ELR (cell line): ENCODE measurements at places on chromosomes 6 and 20.

DNA sequence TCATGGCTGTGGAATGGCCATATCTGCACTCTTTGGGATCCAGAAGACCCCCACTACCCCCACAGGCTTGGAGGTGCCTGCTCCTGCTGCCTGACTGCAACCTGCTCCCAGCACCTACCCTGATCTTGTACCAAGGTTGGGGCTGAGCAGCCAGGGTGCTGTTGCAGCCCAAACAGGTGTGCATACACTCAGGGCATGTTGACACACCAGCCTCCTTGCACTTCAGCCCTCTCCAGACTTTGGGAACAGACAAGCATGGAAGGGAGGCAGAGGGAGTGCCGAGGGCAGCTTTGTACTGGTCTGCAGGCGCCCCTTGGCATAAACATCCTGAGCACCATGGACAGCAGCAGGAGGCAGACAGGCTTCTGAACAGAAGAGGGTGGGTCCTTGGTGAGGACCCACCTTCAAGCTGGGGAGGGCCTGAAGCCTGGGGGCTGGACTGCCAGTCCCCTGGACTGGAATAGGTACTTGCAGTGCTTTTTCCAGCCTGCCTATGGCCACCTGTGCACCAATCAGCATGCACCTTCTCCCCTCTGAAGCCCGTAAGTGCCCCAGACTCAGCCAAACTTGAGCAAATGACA lies 1675.8 kb downstream of the HACE1 start:
- peak; percentile 3 for DNase-seq

DNA sequence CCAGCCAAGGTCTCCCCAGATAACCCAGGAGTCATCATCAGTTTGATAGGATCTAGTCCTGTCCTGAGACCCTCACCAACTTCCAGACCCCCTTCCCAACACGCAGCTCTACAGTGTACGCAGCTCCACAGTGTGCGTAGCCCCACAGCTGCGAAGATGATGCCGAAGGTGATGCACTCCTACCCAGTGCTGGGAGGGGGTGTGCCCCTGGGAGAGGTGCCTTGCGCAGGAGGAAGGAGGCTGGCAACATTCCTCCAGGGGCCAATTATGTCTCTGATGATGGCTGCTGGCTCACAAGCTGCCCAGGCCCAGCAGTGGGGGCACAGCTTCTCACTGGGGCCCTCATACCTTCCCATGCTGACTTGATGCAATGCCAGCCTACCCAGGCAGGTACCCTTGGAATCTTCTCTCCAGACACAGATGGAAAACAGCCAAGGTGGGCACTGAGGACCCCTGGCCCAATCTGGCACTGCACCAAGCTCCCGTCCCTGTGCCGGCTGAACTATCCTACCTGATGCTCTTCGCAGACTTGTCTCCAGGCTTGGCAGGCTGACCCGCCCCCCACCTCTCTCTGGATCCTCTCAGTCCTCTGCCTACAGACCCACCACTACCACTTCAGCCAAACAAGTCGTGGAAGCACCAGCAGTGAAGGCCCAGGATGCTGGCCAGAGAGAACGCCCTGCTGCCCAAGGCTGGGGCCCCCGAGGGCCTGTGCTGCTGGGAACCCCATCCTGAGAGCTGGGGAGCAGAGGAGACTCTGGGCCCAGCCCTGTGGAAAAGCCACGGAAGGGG lies 1.4 kb downstream of the ZNF512B start:
- no peak for DNase-seq

DNA sequence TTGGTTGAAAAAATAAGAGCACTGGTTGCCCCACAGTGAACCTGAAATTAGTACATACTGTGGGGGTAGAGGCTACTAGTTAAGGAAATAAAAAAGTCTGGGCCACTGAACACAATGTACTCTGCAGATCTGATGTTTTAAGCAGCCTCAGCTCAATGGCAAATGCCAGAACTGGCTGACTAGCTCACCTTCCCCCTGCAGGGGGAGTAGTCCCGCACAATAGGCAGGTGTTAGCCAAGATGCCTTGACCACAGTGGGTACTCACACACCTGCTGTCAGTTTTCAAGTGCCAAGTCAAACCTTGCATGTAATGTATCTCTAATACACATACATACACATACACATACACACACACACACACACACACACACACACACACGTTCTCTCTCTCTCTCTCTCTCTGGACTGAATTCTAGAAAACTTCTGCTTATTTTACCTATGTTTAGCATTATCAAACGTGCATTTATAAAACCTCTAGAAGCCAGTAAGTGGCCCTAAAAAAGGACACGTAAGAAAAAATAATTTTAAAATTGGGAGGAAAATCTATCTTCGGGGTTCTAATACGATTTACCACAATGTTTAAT lies 36.1 kb downstream of the GMDS start:
- peak; percentile 55 for DNase-seq

DNA sequence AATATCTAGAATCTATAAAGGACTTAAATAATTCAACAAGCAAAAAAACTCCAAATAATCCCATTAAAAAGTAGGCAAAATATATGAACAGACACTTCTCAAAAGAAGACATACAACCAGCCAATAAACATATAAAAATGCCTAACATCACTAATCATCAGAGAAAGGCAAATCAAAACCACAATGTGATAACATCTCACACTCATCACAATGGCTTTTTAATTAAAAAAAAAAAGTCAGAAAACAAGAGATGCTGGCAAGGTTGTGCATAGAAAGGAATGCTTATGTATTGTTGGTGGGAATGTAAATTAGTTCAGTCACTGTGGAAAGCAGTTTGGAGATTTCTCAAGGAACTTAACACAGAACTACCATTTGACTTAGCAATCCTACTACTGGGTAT lies 979.6 kb upstream of the MAP3K7 start:
- DNase-seq: no peak

- no peak for DNase-seq
Measured at GRCh38 chr20:32249030-32249738, 28.3 kb upstream of the KIF3B start.

- no peak for DNase-seq
Measured at GRCh38 chr20:14407336-14407735, 69.9 kb upstream of the FLRT3 start.

DNA sequence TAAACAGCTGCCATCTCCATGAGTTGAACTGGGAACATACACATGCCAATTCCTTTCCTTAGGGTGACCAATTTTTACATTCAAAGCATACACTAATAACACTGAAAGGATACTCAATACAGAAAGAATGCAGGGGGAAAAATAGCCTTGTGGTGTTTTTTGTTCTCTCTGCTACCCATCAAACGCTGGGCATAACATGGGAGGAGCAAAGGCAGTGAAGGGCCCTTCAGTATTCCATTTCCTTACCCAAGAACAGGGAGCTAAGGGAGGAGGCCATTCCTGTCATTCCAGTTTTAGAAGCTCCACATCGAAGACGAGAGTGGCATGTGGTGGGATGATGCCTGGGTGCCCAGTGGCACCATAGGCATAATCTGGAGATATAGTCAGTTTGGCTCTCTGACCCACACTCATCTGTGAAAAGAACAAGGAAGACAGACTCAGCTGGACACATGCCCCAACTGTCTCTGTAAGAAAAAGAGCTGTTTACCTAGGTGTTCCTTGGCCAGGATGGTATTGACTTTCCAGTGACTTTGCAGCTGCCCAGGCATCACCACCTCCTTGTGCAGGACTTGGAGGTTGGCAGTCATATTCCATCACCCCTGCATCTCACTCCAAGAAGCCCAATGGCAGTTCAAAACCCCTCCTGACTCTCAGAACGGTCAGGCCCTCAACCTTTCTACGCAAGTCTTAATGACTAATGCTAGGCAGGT lies 20.9 kb downstream of the FKBP1A start:
- no peak for DNase-seq

DNA sequence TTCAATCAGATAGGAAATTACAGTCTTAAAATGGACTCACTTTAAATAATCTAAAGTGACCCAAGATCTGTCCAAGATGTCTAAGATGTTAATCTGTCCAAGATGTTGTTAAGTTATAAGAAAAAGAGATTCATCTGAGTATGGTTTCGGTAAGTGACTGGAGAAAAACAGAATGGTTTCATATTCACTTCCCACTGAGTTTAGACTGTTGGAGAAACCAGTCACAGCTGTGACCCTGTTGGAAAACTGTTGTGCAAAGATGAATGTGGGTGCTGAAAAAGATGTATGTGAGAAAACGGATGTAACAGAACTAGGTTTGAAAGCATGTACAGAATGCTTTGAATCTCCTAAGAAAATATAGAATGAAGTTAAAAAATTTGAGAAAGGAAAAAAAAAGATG lies 325.9 kb downstream of the COL12A1 start:
- no peak for DNase-seq

- no peak for DNase-seq
Measured at GRCh38 chr6:154166140-154166539, 127.1 kb downstream of the OPRM1 start.

- DNase-seq: peak; percentile 67
Measured at GRCh38 chr6:43014434-43014909, 423 bp downstream of the KLHDC3 start.

DNA sequence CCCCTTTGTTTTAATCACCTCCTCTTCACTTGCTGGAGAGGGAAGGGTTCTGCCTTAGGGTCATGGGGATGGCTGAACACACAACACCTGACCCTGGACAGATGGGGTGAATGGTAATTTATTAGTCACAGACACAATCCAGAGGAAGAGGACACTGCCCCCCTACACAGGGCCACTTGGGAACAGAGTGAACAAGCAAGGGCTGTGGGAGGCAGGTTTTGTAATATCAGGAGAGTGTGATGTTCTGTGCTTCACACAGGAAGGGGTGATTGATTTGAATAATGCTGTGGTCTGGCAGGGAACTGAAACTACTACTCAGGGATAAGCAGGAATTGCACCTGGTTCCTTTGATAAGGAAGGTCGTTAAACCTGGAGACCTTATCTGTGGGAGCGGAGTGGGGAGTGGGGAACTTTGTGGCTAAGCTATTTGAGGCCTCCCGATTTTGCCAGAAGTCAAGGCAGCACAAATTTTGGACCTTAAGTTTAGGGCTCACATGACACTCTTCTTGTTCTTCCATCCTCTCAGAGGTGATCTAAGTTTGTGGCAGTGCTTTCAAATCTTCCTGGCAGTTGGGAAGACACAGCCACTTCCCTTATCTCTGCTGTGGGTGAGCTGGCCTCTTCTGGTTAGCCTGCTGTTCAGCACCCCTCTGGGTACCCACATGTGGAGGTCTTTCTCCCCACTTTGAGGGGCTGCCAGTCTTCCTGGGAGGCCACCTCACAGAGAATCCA lies 77.8 kb downstream of the CD164 start:
- DNase-seq: no peak

DNA sequence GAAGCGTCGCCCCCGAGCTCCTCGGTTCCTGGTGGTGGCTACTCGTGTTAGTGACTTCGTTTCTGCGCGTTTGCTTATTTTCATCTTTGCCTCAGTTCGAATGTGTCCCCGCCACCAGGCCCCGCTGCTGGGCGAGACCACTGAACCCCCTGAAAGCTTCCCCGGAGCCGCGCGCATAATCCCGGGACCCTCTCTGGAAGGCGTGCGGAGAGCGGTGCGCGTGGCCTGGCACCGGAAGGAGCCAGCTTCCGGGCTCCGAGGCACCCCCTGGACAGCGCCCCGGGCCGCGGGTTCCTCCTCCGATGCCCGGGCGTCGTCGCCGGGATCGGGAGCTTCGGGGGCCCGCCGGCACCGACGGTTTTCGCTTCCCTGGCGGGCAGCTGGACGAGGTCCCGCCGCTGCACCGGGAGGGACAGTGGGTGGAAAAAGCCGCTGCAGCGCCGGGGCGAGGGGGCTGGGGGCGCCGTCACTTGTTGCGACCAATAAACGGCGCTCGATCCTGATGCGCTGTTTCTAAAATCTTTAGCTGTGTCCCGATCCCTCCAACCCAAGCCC lies 643 bp upstream of the SLC35D3 start:
- peak; percentile 39 for DNase-seq

GRCh38 chr6:89555806-89556205 lies 82.7 kb downstream of the LYRM2 start:
- no peak for DNase-seq

DNA sequence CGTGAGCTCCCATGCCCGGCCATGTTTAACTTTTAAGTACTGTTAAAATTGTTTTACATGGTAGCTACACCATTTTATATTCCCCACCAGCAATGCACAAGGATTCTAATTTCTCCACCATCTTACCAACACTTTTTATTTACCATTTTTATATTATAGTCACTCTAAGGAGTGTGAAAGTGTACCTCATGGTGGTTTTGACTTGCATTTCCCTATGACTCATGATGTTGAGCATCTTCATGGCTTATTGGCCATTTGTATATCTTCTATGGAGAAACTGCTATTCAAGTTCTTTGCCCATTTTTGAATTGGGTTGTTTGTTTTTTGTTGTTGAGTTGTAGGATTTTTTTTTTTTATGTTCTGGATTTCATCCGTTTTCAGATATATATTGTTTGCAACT lies 15.6 kb upstream of the BPHL start:
- DNase-seq: peak; percentile 39

DNA sequence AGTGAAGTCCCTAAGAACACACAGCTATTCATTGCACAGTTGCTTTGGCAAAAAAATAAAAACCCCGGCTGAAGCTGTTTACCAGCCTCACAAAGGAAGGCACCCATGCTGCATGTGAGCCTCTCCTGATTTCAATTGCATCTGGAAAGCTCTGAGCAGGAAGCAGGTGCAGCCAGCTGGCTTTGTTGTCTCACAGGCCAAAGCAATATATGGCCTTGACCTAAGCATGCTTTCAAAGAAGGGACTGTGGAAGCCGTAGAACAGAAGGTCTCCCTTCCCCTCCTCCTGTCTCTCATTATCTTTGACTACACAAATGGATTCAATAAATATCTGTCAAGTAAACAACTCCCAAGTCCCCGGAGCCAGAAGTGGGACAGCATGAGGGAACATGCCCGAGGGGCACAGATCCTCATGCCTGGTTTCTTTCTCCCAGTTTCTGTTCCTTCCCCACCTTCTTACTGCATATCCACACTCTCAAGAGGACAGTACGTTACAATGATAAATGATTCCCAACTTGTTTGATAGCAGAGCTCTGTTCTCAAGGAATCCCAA lies 57.2 kb upstream of the PCSK2 start:
- DNase-seq: no peak

- no peak for DNase-seq
Measured at GRCh38 chr6:143233554-143234285, 173.0 kb downstream of the AIG1 start.

- no peak for DNase-seq
Measured at GRCh38 chr6:167398214-167399050, 73.5 kb downstream of the TTLL2 start.

- peak; percentile 61 for DNase-seq
Measured at GRCh38 chr6:37021356-37022129, 16.1 kb downstream of the FGD2 start.

- peak; percentile 91 for DNase-seq
Measured at GRCh38 chr6:72580281-72580940, 41.5 kb upstream of the KCNQ5 start.

GRCh38 chr6:163370464-163371117 lies 43.9 kb upstream of the QKI start:
- no peak for DNase-seq
